Fibroblast of lung (primary cell): ENCODE measurements at places on chromosomes 16 and 17. TPM values are rescaled to one million over a fixed set of nuclear protein-coding genes. Genes with fewer than 3 reads are reported as not detected.

TMEM219 gene
- 79.4 and 86.3 TPM in 2 replicates for polyA plus RNA-seq

BIRC5 gene
- 11.1 and 55.0 TPM in 2 replicates for polyA plus RNA-seq

GAA gene
- 4.9 and 6.4 TPM in 2 replicates for polyA plus RNA-seq

QPRT gene
- 10.3 and 27.7 TPM in 2 replicates for polyA plus RNA-seq

GOSR2 gene
- polyA plus RNA-seq: 59.8 and 72.8 TPM in 2 replicates

NEUROD2 gene
- polyA plus RNA-seq: not detected in 2 replicates

KRT222 gene
- 0.05 TPM in 1 of 2 replicates, not detected in the other for polyA plus RNA-seq

TBC1D3I gene
- 0.03 TPM in 1 of 2 replicates, not detected in the other for polyA plus RNA-seq

TMEM220 gene
- 2.8 and 4.1 TPM in 2 replicates for polyA plus RNA-seq

HOXB2 gene
- 12.3 and 15.9 TPM in 2 replicates for polyA plus RNA-seq

PTX4 gene
- 0.05 TPM in 1 of 2 replicates, not detected in the other for polyA plus RNA-seq

SETD6 gene
- 6.3 and 7.2 TPM in 2 replicates for polyA plus RNA-seq

DNA sequence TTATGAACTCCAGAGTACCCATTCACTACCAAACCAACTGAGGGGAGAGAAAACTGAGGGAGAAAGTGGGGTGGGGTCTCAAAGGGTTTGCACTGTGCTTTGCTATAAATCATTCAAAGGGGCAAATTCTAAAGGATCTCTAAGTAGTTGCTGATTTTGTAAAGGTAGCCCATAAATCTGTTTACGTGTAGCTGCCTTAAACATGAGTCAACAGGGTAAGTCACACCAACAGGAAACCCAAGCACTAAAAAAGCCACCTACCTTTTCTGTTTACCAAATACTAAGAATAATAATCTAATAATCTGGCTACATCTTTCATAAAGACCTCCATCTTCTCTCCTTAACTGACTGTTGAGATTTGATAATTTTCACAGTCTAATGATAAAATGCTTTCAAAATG, 8.4 kb upstream of the HSBP1 start:
- no peak for DNase-seq

- DNase-seq: peak; percentile 9
These were observed 240.1 kb downstream of the FTO start for GRCh38 chr16:53944025-53944424.

GRCh38 chr17:82047914-82048570, 3.6 kb downstream of the RFNG start:
- no peak for DNase-seq

- no peak for DNase-seq
These were observed 369.8 kb downstream of the UTP18 start for GRCh38 chr17:51630101-51630671.

GRCh38 chr17:15351925-15352324, 10.5 kb upstream of the TEKT3 start:
- DNase-seq: peak; percentile 72

DNA sequence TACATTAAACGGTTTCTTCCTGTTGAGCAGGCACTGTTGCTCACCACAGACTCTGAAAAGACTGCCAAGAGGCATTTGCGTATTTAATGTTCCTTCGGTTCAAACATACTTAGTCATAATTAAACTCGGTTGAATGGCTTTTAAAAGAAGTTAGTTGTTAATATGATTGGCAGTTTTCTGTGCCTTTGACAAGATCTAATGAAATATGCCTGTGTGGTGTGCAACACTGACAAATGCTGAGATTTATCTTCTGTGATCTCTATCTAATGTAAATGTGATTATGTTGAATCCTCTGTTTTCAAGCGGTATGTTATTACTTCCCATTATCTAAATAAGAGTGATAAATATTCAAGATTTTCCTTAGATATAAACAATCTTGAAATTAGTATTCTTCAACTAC, 1046.6 kb downstream of the CDH8 start:
- DNase-seq: no peak

- DNase-seq: peak; percentile 10
These were observed 138.0 kb downstream of the NLK start for GRCh38 chr17:28180449-28180848.

GRCh38 chr17:67500261-67500660, 123.2 kb downstream of the PITPNC1 start:
- DNase-seq: no peak

GRCh38 chr16:53953336-53953735, 249.4 kb downstream of the FTO start:
- no peak for DNase-seq

DNA sequence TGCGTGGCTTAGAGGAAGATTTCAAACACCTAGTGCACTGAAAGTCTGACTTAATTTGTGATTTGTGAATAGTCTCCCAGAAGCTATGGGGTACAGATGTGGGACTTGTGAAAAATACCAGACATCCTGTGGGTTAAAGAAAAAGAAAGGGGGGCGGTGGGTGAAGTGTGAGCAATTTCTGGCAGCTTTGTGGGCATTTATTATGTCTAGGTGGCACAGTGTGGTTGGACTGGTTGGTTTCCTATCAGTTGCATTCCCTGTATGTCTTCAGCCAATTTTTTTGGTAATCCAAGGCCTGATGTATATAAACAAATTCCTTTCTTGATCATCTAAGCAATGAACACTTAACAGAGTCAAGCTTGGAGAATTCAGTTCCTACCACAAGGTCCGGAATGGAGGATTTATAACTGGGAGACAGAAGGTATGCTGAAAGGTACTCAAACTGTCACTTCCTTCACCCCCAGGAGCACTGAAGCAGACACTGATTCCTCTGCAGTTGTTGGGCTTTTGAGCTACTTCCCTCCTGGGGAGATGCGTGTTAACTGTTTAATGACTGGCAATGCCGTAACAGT, 211.6 kb downstream of the WWOX start:
- peak; percentile 61 for DNase-seq

GRCh38 chr17:66438101-66438500, 135.7 kb downstream of the PRKCA start:
- no peak for DNase-seq

GRCh38 chr17:47840742-47841487, at the start of gene SCRN2:
Gene SCRN2 (minus strand): TSS chr17:47841273. CDS start chr17:47840843, 430 bp downstream.
- DNase-seq: peak; percentile 81

GRCh38 chr17:45953561-45953960, 45.5 kb upstream of the STH start:
- no peak for DNase-seq

DNA sequence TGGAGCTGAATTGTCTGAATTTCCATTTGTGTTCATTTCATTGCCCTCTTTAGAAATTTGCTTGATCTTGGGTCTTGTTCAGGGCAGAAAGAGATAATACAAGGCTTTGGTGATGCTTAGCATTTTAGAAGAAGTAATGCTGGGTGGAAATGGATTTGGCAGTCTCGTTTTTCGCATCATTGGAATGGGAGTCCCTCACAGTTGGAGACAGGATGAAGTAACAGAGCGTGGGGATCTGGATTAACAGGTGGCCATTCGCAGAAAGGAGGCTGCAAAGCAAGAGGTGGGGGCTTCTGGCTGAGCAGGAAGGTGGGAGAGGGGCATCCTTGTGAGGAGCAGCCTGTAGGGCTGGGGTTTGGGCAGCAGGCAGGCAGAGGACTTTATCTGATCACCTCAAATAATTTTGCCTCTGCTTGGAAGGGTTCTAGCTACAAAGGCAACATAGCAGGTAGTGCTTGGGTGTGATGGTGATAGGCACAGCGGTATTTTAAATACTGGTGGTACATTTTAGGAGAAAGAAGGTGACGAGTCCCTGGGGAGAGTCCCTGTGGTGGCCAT, 17.0 kb downstream of the KSR1 start:
- no peak for DNase-seq

GRCh38 chr16:1152651-1153259, at the start of gene CACNA1H:
Gene CACNA1H (plus strand): TSS chr16:1153106. CDS start chr16:1153738, 632 bp downstream.
- DNase-seq: no peak

GRCh38 chr17:80698297-80698696, 153.7 kb downstream of the RPTOR start:
- no peak for DNase-seq

DNA sequence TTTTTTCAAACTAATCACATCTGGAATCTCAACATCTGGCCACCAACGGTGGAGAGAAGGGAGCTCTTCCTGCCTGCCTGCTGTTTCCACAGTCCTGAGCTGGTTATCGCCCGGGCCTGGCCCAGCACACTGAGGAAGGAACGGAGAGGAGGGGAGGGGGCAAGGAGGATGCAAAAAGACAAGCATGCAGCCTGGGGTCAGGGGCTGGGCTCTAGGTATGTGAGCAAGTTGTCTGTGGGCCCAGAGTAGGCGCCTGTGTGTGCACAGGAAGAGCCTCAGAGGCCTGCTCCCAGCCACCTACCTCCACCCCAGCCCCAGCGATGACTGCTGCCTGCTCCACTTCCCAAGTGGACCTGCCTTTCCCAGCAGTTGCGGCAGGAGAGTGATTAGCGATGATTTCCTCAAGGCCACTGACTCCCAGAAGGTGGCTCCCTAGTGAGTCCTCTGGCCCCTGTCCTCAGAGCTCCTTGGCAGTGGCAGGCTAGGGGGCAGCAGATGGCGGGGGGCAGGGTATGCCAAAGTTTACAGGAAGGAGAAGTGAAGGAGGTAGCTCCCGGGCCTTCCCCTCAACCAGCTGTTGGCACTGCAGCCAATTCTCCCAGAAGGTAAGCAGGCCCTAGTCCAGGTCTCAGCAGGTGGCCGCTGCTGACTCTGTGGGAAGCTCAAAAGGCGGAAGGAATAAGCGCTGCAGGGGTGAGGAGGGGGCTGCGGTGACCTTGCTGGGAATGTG, 27.0 kb upstream of the RASD1 start:
- DNase-seq: no peak

- no peak for DNase-seq
These were observed 84.8 kb upstream of the DOC2B start for GRCh38 chr17:266219-266618.

DNA sequence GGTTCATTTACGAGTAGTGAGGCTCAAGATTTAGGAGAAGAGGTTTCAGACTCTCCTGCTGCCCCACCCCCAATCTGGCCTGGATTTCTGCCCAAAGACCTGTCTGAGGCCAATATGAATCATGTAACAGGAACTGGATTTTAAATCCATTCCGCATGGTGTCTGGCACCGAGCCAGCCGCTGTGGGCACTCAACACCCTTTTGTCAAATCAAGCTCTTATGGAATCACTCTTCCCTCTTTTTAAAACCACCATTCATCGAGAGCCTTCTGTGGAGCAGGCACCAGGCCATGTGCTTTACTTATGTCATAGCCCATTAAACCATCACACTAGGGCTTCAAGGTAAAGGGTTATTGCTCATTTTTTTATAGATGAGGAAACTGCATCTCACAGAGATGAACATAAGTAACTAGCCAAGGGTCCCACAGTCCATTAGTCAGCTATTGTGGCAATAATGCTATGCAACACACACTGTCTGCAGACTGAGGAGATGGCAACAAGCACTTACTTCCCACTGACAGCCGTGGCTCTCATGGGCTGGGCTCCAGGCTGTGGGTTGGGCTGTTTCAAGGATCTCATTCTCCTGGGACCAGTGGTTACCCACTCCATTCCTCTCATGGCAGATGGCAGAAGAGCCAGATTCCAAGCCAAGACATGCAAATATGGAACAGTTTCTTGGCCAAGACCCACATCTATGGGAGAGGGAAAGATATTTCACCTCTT, 93.6 kb downstream of the WSCD1 start:
- DNase-seq: peak; percentile 35

GRCh38 chr16:67326472-67327309, at the start of the genes KCTD19 and LRRC36:
Gene KCTD19 (minus strand): TSS chr16:67326741. CDS start chr16:67326707, 34 bp downstream.
Gene LRRC36 (plus strand): TSS chr16:67326815. CDS start chr16:67326863, 48 bp downstream.
- DNase-seq: no peak

DNA sequence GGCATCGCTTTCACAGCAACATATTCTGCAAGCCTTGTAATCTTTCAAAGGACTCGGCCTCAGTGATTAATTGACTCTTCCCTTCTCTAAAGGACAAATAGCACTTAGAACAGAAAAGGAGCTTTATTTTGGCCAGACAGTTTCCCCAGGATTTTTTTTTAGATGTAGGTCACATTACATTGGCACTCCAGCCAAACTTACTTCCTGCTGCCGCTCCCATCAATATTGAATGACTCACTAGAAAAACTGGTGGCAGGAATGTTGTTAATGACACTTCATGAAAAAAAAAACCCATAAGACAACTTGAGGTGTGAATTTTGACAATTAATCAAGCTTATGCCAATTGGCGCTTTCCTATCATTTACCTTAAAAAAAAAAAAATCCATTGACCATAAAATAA, 432.6 kb downstream of the TOX3 start:
- DNase-seq: peak; percentile 8

GRCh38 chr16:3961449-3961849, 80.9 kb upstream of the CREBBP start:
- peak; percentile 62 for DNase-seq

- DNase-seq: no peak
These were observed 131.6 kb upstream of the NUDT7 start for GRCh38 chr16:77590707-77591106.

- DNase-seq: no peak
These were observed 12.0 kb upstream of the EVPL start for GRCh38 chr17:76039121-76039520.

DNA sequence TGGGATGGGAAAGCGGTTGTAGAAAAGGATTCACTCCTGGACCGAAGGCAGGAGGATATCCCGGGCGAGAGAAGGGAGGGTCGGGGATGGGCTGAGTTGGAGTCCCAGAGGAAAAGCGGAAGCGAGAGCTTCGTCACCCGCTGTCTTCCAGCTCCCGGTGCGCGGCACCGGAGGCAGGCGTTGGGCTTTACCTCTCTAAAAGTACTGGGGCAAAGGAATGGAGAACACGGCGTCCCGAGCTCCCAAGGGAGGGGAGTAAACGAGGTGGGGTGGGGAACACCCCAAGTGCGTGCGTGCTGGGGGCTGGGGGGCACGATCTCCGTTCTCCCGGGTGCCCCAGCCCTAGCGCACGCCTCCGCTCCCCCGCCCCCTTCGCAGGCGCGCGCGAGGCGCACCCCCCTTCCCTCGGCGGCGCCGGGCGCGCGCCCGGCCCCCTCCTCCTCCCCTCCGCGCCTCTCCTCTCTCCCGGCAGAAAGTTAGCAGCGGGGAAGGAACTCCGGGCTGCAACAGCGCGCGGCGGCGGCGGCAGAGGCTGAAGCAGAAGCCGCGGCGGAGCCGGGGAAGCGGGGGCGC, at the start of gene HS3ST4:
TSS of gene HS3ST4 (plus strand) at position 441 of the 573 bp plus-strand sequence.
- no peak for DNase-seq

- no peak for DNase-seq
These were observed 13.4 kb downstream of the ARSG start for GRCh38 chr17:68304706-68305105.

DNA sequence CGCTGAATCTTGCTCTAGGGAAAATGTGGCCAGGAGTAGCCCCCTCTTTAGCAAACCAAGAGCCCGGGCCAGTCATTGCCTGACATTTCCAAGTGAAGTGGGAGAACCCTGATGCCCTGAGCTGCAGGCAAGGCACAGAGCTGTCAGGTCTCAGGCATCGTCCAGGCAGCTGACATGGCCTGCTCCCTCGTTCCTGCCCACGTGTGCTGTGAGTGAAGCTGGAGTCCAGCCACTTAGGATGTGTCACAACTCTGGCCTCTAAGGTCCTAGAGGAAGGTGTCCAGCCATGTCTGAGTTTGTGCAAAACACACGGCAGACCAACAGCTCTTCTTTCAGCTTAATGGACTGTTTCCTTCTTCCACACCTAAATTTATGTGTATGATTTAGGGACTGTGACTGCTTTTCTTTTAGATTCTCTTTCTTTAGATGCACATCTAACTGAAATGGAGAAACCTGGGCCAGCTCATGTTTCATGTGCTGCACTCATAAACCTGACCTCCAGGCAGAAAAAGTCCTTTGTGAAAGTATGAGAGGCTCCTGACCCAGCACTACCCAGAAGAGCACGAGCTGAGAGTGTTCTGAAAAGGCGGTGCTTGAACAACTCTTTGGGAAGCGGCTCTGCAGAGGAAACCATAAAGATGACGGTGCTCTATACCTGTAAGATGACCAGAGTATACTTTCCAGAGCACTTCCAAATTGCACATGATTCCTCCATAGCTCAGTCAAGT, 14.8 kb upstream of the LIMD2 start:
- peak; percentile 31 for DNase-seq

GRCh38 chr17:81815646-81815986, 11.7 kb downstream of the GCGR start:
- DNase-seq: no peak

- DNase-seq: no peak
These were observed 52.5 kb upstream of the NKD1 start for GRCh38 chr16:50495673-50496072.
